ENCODE measurements at places on chromosomes 1 and 21. TPM values are rescaled to one million over a fixed set of nuclear protein-coding genes. Genes with fewer than 3 reads are reported as not detected.
A peak's percentile ranks its signal among the peaks of the same experiment; 100 is the strongest.

GRCh38 chr1:204161609-204162493 lies 4.3 kb downstream of the REN start:
- no peak for DNase-seq

- DNase-seq, result no peak
Measured at GRCh38 chr1:19009882-19010321, 53.4 kb upstream of the IFFO2 start.

DNA sequence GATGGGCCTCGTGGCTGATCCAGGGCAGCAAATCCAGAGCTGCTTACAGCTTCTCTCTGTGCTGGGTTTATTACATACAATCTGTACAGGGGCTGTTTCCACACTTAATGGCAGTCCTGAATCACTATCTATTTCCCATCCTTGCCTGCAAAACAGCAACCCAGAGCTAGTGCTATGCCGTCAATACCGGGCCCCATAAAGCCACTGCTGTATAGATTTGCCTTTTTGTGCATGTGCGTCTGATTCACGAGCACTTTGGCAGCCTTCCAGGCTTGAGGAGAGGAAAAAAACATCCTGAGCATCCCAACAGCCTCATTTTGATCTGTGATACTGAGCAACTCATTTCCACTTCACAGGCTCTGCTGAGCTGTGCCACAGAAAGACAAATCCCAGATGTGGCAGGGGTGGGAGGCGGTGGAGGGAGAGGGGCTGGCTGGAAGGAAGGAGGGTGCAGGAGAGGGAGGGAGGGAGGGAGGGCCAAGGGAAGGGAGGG lies 65.2 kb upstream of the TARBP1 start:
- peak; percentile 49 for DNase-seq

DNA sequence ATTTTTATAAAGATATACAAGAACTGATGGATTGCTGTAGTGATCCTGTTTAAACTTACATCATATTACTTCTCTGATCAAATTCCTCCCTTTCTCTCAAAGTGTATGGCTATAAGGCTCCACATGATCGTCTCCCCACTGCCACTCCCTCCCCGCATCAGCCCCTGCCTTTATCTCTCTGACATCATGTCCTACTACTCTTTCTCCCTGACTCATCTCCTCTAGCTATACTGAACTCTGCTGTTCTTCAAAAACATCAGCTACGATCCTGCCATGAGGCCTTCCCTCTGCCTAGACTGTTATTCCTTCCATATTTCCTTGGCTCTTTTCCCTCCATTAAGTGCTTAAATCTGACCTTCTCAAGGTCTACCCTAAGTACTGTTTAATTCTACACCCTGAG lies 22.8 kb downstream of the HFM1 start:
- no peak for DNase-seq

- DNase-seq, result no peak
Measured at GRCh38 chr1:41109310-41110197, 88.0 kb upstream of the SLFNL1 start.

GRCh38 chr1:1305300-1306069 lies 2.2 kb downstream of the ACAP3 start:
- peak; percentile 82 for DNase-seq

Gene AZIN2
- 1.8 TPM for total RNA-seq

Gene IQCC
- 4.8 TPM for total RNA-seq

Gene ETV3L
- total RNA-seq, result not detected
